ENCODE measurements at places on chromosomes 7 and 10.

- H3K36me3 ChIP-seq, result no peaks in the 10 kb centered on the region
- no peaks in the 10 kb centered on the region for H3K4me1 ChIP-seq
- no peak overlapping the region for H3K4me3 ChIP-seq
- H3K27ac ChIP-seq, result no peak overlapping the region
Observed at GRCh38 chr7:150891740-150892139, 39.4 kb downstream of the AOC1 start.

- H3K27ac ChIP-seq, result no peak overlapping the region
- no peaks in the 10 kb centered on the region for H3K4me1 ChIP-seq
- H3K36me3 ChIP-seq, result no peaks in the 10 kb centered on the region
- no peak for DNase-seq
- H3K4me3 ChIP-seq, result no peak overlapping the region
- H3K27me3 ChIP-seq, result no peaks in the 10 kb centered on the region
Observed at GRCh38 chr10:93090619-93091018, 16.9 kb downstream of the CYP26A1 start.

DNA sequence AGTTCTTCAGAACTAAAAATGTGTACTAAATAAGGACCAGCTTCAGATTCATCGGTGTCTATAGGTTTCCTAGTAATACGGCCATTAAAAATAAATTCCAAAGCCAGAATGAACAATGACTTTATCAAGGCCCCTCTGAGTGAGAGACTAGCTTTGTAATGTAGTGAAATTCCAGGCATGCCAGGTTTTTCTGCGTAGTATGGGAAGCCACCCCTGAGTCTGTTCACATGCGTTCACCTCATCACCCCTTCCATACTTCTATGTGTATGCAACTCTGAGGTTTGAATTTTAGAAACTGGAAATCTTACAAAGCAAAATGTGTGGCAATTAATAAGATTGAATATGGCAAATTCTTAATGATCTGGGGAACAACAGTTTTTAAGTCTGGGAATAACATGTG lies 24.5 kb downstream of the RNF32 start:
- no peak overlapping the region for H3K4me3 ChIP-seq
- DNase-seq, result no peak
- H3K4me1 ChIP-seq, result no peaks in the 10 kb centered on the region
- H3K36me3 ChIP-seq, result peaks cover 2% of the 10 kb centered on the region
- H3K27me3 ChIP-seq, result no peaks in the 10 kb centered on the region

DNA sequence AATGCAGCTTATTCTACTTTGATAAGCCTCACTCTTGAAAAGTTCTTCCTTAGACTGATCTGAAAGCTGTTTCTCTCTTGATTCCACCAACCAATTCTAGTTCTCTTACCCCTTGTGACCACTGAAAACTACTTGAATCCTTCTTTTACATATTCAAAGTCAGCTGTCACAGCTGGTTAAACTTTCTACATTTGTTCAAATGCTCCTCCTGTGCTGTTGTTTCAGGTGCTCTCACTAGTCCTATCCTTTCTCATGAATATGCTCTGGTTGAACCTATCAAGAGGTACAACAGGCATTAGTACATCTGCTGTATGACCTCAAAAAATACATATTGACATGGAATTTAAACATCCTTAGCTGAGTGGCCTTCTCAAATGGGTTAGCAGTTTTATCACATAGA lies 91.5 kb downstream of the MYO3A start:
- DNase-seq, result no peak
- no peak overlapping the region for H3K27ac ChIP-seq
- no peaks in the 10 kb centered on the region for H3K4me1 ChIP-seq
- H3K4me3 ChIP-seq, result no peak overlapping the region
- H3K36me3 ChIP-seq, result no peaks in the 10 kb centered on the region

DNA sequence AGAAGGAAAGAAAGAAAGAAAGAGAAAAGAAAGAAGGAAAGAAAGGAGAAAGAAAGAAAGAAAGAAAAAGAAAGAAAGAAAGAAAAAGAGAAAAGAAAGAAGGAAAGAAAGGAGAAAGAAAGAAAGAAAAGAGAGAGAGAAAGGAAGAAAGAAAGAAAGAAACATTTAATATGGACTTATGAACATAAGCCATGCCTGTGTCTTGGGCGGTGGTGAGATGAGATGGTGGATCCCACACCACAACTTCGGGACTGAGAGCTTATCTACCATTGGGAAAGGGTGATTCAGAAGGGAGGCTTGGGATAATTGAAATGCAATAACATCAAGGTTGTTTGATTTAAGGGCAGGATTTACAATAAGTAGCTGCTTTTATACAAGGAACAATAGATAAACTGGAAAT lies 843.9 kb upstream of the AUTS2 start:
- no peak overlapping the region for H3K4me3 ChIP-seq
- no peaks in the 10 kb centered on the region for H3K4me1 ChIP-seq
- no peaks in the 10 kb centered on the region for H3K27me3 ChIP-seq

DNA sequence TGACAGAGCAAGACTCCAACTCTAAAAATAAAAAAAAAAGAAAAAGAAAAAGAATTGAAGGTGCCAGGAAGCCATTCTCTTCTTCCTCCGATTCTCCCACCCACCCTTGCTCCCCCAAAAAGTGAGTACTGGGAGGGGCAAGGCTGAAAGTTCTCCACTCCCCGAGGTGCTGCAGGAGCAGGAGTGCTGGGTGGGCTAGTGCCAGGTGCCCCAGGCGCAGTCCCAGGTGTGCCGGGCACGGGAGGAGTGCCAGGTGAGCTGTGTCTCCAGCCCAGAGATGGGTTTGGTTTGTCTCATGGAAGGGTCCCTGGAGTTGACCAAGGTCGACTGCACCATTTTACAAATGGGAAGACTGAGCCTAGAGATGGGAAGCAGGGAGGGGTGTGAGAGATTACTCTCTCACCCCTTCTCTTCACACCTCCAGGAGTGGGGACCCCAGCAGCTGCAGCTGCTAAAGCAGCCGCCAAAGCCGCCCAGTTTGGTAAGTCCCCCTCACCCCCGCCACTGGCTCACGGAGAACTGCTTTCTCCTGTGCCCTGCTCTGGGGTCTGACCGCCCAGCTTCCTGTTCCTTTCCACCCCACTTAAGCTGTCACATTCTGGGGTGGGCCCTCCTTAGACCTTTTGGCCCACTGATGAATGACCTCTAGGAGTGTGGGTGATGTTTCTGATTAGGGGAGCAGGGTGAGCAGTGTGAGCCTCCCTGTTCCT lies 26.2 kb upstream of the LIMK1 start:
- peak overlapping the region; percentile 49 for H3K27ac ChIP-seq
- no peaks in the 10 kb centered on the region for H3K4me1 ChIP-seq
- H3K27me3 ChIP-seq, result no peaks in the 10 kb centered on the region
- H3K4me3 ChIP-seq, result no peak overlapping the region
- DNase-seq, result peak; percentile 33

DNA sequence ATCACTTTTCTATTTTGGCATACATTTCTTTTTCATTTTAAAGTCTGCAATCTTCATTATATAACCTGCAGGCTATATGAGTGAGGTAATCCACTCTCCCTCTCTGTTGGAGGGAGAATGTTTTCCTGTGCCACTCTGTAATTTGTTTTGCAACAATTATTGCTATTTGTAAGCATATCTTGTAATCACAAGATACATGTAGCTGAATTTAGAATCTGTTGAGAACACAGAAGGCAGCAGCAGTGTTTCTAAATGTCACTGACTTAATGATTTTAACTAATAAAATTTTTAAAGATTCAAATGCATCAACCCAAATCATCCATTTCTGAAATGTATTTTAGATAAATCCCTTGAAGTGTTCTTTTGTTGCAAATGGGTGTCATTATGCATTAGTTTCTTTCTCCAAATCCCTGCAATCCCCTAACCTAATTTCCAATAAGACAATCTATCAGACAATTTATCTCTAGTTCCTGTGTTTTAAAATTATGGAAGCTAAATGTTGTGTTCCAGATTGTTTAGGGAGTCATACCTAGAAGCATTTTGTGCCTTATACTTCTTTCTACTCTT lies 19.8 kb upstream of the UMAD1 start:
- no peak overlapping the region for H3K27ac ChIP-seq
- H3K27me3 ChIP-seq, result no peaks in the 10 kb centered on the region
- DNase-seq, result no peak
- no peaks in the 10 kb centered on the region for H3K36me3 ChIP-seq
- H3K4me1 ChIP-seq, result no peaks in the 10 kb centered on the region
- H3K4me3 ChIP-seq, result no peak overlapping the region

GRCh38 chr10:124354411-124355382 lies 64.0 kb downstream of the OAT start:
- no peaks in the 10 kb centered on the region for H3K27me3 ChIP-seq
- no peak overlapping the region for H3K27ac ChIP-seq
- peak; percentile 74 for DNase-seq
- no peaks in the 10 kb centered on the region for H3K36me3 ChIP-seq
- no peak overlapping the region for H3K4me3 ChIP-seq
- no peaks in the 10 kb centered on the region for H3K4me1 ChIP-seq

GRCh38 chr10:104350127-104350635 lies 3.5 kb upstream of the CFAP58 start:
- H3K27ac ChIP-seq, result no peak overlapping the region
- DNase-seq, result no peak
- H3K4me3 ChIP-seq, result no peak overlapping the region
- H3K4me1 ChIP-seq, result no peaks in the 10 kb centered on the region

- H3K4me3 ChIP-seq, result no peak overlapping the region
- no peak for DNase-seq
- no peaks in the 10 kb centered on the region for H3K27me3 ChIP-seq
- no peak overlapping the region for H3K27ac ChIP-seq
Observed at GRCh38 chr7:40551685-40552576, 417.1 kb downstream of the SUGCT start.

- no peaks in the 10 kb centered on the region for H3K36me3 ChIP-seq
- H3K27me3 ChIP-seq, result no peaks in the 10 kb centered on the region
- DNase-seq, result no peak
- H3K27ac ChIP-seq, result no peak overlapping the region
Observed at GRCh38 chr10:125878957-125879835, 1.9 kb downstream of the DHX32 start.

DNA sequence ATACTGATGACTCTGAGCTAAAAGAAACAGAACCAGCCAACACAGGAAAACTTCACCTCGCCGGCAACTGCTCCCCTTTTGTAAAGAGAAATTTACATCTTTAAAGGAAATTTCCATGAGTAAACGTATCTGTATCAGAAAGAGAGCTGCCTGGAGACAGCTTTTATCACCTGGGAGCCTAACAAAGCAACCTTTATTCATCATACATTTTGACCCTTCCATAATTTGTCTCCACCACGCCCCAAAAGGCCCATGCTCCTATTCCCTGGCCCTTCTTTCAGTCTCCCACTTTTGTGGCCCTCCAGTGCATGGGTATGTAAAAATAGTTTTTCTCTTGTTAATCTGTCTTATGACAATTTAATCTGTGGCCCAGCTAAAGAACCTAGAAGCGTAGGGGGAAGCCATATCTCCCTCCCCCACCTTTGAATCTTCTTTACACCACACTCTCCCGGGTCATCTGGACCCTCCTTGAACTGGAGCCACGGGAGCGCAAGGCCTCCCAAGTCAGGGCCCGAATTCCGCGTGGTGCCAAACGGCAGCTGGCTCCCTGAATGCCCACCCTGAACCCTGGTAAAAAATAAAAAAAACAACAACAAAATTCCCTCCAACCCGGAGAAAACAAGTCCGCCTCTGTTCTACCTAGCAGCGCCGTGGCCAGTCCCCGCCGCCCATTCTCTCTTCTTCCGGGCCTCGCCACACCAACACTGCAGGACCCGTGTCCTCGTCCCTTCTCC lies 15.4 kb upstream of the FKBP9 start:
- H3K4me3 ChIP-seq, result peak overlapping the region; percentile 92
- H3K27me3 ChIP-seq, result no peaks in the 10 kb centered on the region
- no peak for DNase-seq

DNA sequence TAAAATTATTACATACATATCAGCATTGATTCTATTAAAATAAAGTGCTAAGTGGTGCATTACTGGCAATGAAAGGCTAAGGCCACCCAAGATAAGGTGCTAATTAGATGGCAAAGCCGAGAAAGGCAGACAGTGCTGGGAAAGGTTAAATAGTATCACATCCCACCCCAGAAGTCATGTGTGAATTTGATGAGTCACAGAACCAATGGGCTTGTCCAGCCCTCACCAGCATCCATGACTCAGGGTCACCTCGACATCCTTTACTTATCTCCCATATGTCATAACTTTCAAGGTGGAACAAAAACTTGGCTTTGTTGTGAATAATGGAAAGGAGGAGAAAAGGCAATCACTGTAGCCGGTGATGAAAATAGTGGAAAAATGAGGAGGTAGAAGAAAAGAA lies 459.1 kb downstream of the PLXNA4 start:
- H3K27ac ChIP-seq, result no peak overlapping the region
- H3K36me3 ChIP-seq, result no peaks in the 10 kb centered on the region
- H3K27me3 ChIP-seq, result no peaks in the 10 kb centered on the region
- no peaks in the 10 kb centered on the region for H3K4me1 ChIP-seq
- DNase-seq, result no peak
- H3K4me3 ChIP-seq, result no peak overlapping the region

DNA sequence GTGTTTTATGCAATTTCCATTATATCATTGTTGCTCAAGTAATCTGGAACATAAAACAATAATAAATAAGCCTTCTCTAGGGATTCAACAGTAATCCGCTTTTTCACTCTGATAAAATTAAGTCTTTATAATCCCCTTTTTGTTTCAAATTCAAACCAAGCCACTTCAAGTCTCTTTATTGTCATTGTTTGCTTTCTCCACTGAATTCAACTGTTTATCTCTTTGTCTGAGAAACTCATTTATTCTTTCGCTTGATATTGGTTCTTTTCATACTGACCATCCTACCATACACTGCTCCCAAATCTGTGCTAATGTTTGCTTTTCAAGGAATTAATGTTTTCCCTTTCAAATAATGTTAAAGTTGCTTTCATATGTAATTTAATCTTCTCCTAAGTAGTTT lies 550.4 kb upstream of the PCDH15 start:
- no peak overlapping the region for H3K4me3 ChIP-seq
- H3K36me3 ChIP-seq, result no peaks in the 10 kb centered on the region
- H3K4me1 ChIP-seq, result no peaks in the 10 kb centered on the region

DNA sequence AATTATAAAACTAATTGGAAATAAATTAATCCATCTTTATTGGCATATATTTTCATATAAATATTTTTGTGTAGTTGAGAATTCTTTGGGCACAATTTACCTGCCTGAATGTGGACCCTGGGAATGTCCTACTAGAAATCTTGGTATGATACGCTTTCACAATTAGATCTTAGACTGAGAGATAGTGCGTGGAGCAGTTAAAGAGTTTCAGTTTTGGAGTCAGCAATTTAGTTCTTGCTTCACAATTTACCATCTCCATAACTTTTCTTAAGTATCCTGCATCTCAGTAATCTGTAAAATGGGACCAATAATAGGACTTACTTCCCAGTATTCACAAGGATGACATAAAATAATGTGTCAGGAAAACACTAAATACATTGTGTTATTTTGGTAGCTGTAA lies 2.0 kb downstream of the MTPN start:
- H3K36me3 ChIP-seq, result no peaks in the 10 kb centered on the region
- H3K4me3 ChIP-seq, result no peak overlapping the region
- no peak overlapping the region for H3K27ac ChIP-seq
- no peaks in the 10 kb centered on the region for H3K27me3 ChIP-seq
- no peak for DNase-seq

Measured in aorta (tissue), 5 donors.